ENCODE measurements at places on chromosomes 3 and 15.

GRCh38 chr3:159185443-159186050, 383.7 kb downstream of the MFSD1 start:
- DNase-seq = no peak

- no peak for DNase-seq
These were observed 1186.7 kb upstream of the EPHA6 start for GRCh38 chr3:95627697-95628096.

GRCh38 chr3:43997788-43998369, 243.8 kb upstream of the TOPAZ1 start:
- DNase-seq = no peak

DNA sequence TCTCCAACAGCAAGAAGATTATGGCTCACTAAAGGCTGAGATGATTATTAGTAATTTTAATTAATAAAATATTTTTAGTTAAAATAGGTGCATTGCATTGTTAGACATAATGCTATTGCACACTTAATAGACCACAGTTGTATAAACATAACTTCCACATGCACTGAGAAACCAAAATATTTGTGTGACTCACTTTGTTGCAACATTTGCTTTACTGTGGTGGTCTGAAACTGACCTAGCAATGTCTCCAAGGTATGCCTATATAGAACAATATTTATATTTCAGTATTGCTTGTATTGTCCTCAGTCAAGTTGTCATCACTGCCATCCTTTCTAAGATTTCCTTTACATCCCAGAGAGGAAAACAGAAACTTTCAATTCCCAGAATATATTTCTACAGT, 1215.2 kb downstream of the SI start:
- DNase-seq = no peak

DNA sequence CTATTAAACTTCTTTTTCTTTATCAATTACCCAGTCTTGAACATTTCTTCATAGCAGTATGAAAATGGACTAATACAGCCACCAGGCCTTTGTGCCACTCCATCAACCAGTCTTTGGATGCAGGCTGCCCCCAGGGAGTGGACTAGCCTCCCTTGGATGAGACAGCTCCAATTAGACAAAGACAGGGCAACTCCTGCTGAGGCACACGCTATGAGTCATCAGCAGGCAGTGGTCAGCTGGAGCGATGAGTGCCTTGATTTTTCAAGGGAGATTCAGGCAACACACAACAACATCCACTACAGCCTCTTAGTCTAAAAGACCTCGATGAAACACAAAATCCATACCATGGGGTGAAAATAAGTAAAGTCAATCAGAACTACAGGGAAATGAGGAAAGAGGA, 160.1 kb downstream of the ARRDC4 start:
- DNase-seq = no peak

DNA sequence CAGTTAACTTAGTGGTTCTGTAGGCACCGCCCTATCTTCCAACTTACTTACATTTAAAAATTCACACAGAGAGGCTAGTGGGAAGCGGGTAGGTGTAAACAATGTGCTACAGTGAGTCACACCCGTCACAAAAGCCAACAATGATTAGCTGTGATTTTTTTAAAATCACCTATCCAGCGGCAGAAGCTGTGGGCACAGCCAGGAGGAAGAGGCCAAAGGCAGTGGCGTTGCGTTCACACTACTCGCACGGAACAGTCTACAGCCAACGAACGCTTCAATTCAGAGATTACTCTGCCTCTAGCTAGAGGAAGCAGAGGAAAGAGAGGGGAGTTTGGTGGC, 2.5 kb upstream of the NLGN1 start:
- DNase-seq = no peak

GRCh38 chr3:170977949-170978745, 48.4 kb downstream of the SLC2A2 start:
- no peak for DNase-seq

DNA sequence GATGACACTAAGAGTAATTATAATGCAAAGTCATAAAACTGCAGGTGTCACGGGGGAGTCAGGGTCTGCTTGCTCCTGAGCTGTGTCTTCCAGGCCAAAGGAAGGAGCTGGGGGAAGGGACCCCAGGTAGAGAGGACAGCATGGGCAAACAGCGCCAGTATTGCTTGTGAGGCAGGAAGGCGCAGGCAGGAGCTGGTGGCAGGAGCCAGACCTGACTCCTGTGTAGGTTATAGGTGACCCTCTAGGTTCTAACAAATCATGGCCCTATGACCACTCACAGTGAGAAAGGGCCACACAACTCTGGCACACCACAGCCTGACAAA, 1.9 kb downstream of the CISH start:
- no peak for DNase-seq

DNA sequence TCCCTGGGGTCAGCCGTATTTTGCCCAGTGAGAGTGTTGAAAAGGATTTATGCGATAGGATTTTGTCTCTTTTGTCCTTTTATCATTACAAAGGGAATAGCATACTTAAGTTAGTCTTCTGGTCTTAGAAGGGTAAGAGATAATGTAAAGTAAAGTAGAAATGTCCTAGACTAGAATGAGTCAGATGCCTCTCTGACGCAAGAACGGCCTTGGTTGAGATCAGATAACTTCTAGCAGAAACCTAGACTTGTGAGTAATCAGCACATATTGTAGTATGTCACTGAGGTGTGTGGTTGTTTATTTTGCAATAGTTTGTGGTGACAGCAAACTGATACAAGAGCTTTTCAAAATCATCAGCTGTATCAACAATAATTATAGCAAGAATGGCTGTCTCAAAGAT, 866.1 kb downstream of the NSUN3 start:
- DNase-seq = no peak

GRCh38 chr15:96331945-96332636, 1.6 kb downstream of the NR2F2 start:
- DNase-seq = no peak

DNA sequence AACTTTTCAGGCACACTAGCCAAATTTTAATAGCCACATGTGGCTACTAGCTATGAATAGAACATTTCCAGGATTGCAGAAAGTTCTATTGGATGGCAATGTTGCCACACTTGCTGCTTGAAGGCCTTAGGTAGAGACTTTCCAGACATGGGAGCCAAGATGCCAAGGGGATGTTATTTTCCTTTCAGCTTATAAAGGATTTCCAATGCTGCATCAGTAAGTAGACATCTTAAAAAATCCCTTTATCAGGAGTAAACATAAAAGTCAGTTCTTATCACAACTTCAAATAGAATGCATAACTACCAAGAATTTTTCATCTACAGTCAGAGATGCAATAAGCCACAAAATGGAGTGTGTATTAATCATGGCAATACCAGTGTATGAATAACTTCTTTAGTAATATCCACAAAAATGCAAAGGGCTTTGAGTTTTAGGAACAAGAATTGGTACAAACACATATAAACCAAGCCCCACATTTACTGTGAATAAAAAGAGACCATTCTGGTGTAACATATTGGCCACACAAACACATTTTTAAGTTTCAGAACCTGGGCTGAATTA, 457.1 kb upstream of the ADAMTS9 start:
- no peak for DNase-seq

GRCh38 chr3:53519065-53519709, 24.8 kb downstream of the CACNA1D start:
- DNase-seq = no peak

- DNase-seq = peak; percentile 12
These were observed 84.5 kb upstream of the STT3B start for GRCh38 chr3:31448035-31448881.

- no peak for DNase-seq
These were observed 79.0 kb downstream of the RPLP1 start for GRCh38 chr15:69531665-69532027.

- DNase-seq = no peak
These were observed 240.1 kb upstream of the ZPLD1 start for GRCh38 chr3:102194760-102195159.

- no peak for DNase-seq
These were observed 1.8 kb downstream of the ICE2 start for GRCh38 chr15:60477164-60477563.

GRCh38 chr3:43709022-43709421, 18.3 kb downstream of the ABHD5 start:
- DNase-seq = no peak

GRCh38 chr15:99992611-99993231, 259.5 kb upstream of the LYSMD4 start:
- no peak for DNase-seq

DNA sequence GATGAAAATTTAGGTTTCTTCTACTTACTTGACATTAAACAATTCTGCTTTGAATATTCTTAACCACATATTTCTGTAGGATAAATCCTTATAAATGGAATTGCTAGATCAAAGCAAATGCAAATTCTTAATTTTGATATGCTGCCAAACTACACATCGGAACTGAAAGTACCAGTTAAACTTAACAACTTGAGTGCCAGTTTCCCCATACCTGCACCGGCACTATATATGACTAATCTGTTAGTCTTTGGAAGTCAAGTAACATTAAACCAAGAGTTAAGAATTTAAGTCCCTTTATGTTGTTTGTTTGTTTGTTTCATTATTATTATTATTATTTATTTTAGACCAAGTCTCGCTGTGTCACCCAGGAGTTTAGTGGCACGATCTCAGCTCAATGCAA, 103.9 kb upstream of the AKAP13 start:
- DNase-seq = no peak

GRCh38 chr3:110562621-110563020, 509.0 kb upstream of the NECTIN3 start:
- no peak for DNase-seq

- peak; percentile 53 for DNase-seq
These were observed 31.5 kb upstream of the LDHAL6B start for GRCh38 chr15:59174835-59175831.

- DNase-seq = no peak
These were observed 1.6 kb downstream of the GNB4 start for GRCh38 chr3:179449636-179450035.

DNA sequence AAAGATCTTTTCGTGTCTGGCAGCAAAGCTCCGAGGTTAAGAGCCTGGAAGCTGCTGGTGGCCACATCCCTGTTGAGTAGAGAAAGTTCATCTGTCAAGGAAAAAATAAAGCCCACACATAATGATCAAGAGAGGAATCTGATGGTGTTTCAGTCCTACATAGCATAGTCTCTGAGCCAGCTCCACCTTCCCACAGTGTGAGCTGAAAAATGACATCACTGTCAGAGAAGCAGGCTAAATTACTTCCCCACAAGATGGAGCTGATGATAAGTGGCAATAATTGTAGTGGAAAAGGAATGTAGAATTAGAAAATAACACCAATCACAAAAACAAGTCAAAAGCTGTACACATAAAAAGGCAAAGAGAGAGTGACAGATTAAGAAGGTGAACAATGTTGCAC, 84.5 kb downstream of the AQP9 start:
- no peak for DNase-seq

GRCh38 chr3:79178471-79179180, 589.2 kb downstream of the ROBO1 start:
- no peak for DNase-seq

GRCh38 chr3:19901918-19902317, 32.1 kb downstream of the EFHB start:
- DNase-seq = no peak

GRCh38 chr3:124303305-124303910, 311.5 kb upstream of the ROPN1 start:
- no peak for DNase-seq

GRCh38 chr3:64368257-64369020, 143.2 kb upstream of the PRICKLE2 start:
- no peak for DNase-seq

GRCh38 chr3:131386429-131387165, 5.0 kb downstream of the NUDT16 start:
- DNase-seq = peak; percentile 13

- no peak for DNase-seq
These were observed 749.5 kb downstream of the ROBO1 start for GRCh38 chr3:79018265-79018664.

DNA sequence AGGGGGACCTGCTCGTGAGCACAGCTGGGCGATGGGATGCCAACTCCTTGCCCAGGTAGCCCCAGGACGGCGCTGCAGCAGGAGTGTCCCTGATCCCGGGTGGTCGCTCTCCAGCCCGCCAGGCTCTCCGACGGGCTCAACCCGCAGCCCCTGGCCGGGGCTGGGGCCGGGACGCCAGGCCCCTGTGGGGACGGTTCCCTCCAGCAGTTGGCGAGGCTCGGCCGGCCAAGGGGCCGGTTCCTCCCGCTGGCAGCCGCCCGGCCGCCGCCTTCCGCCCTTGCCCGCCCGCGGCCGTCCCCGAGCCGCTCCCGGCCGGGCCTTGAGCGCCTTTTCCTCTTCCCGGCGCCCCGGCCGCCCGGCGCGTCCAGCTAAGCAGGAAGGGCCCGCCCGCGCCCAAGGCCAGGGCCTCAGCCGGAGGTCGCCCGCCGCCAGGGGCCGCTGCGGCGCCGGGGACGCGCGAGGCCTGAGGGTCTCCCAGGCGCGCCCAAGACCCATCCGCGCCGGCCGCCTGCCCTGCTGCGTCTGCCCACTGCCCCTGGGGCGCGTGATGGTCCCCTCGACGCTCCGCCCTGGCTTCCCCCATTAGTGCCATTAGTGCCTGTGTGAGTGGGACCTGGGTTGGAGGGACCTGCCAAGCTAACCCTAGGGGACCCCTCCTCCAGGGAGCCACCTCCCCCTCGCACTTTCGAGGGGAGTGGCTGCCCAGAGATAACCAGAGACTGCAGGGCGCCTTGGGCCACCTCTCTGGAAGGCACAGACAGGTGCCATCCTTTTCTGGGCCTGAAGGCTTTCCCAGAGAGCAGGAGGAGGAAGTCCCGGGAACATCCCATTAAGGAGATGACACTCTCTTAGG, 106.4 kb downstream of the FBLN2 start:
- DNase-seq = peak; percentile 67

GRCh38 chr3:192772240-192772894, 45.0 kb upstream of the FGF12 start:
- no peak for DNase-seq

DNA sequence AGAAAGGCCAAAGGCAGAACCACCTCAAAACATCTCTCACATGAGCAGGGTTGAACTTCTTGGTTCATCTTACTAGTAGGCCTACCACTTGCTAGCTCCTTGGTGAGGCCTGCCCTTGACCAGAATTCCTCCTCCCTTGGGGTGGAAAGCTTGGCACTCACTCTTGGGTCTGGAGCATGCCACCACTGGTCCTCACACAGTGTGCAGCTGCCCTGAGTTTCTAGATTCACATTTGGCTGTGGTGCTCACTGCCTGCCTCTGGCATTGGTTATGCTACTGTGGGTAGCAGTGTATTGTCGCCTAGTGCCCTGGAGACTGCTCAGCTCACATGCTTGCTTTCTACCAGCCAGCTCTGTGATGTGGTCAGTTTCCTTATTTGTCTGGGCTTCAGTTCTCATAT, 23.7 kb downstream of the OXNAD1 start:
- no peak for DNase-seq

GRCh38 chr3:105417525-105418289, 51.0 kb downstream of the ALCAM start:
- no peak for DNase-seq

- DNase-seq = no peak
These were observed 937.9 kb downstream of the TUSC7 start for GRCh38 chr3:117647435-117647834.

DNA sequence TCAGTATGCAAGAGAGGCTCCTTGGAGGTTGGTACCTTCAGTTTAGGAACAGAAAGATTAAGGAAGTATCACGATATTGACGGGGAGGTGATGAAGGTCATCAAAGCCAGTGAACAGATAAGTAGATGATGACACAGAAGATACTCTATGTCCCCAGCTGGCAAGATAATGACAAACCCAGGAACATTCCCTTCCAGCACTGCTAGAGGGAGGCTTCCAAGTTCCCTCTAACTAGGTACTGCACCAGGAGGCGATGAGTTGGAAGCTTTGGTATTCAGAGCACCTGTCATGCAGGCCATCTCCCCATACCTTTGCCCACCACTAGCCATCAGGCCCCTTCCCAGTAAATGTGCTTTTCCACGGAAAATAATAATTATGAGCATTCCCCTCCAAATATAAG, 40.8 kb downstream of the NBEAL2 start:
- no peak for DNase-seq

GRCh38 chr15:62254137-62254934, 89.3 kb upstream of the C2CD4B start:
- DNase-seq = peak; percentile 70

All from CD4-positive, alpha-beta T cell (primary cell).